ENCODE measurements at places on chromosomes 11 and 22. TPM values are rescaled to one million over a fixed set of nuclear protein-coding genes. Genes with fewer than 3 reads are reported as not detected.

GRCh38 chr22:37492428-37493344 lies 6.5 kb upstream of the MFNG start:
- DNase-seq, result peak; percentile 77

GRCh38 chr22:45881524-45881875 lies 95.5 kb downstream of the WNT7B start:
- DNase-seq, result no peak

DNA sequence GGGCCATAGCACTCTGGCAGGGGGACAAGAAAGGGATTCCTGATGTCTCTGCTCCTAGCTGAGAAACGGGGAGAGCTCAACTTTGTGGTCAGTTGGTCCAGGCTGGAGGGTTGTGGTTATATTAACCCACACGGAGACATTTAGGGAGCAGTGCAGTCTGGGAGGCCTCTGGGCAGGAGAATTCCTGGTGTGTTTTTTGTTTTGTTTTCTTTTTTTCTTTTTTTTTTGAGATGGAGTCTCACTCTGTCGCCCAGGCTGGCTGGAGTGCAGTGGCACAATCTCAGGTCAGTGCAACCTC lies 88.0 kb upstream of the SHISAL1 start:
- no peak for DNase-seq

DNA sequence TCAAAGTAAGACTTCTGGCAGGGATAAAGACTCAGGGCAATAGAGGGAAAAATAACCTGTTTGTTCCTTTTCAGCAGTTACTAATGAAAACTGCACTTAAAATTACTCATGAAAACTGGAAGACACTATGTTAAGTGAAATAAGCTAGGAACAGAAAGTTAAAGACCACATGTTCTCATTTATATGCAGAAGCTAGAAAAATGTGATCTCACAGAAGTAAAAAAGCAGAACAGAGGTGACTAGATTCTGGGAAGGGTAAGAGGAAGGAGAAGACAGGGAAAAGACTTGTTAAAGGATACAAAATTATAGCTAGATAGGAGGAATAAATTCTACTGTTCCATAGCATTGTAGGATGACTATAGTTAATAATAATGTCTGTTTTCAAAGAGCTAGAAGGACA lies 22.2 kb downstream of the HPS5 start:
- no peak for DNase-seq

DNA sequence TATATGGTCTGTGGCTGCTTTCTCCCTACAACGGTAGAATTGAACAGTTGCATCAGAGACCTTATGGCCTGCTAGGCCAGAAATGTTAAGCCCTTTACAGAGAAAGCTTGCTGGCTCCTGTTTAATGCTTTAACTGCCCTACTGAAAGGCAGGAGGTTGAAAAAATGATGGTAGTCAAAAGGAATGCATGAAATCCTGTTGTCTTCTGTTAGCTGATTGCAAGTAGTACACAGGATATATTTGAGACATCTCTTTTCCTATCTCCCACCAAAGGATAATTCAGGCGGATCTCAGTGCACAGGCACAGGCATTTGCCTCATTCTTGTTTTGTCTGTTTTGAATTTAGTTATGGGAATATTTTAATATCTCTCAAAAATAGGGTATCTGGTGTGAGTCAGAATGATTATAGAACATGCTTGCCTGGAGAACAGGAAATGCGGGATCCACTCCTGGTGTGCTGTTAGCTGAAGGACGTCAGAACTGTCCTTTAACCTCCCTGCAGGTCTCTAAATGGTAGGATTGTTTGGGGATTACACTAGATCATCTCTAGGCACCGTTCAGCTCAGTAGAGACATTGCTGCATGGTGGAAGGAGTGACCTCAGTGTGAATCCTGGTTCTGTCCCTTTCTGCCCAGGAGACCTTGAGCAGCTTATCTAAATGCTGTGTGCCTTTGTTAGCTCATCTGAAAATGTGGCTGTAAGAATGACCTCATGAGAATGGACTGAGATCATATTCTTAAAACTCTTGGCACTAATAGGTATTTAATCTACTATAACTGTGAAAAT lies 49.5 kb downstream of the PACS1 start:
- DNase-seq, result no peak

- DNase-seq, result no peak
Measured at GRCh38 chr11:99571094-99571493, 550.3 kb downstream of the CNTN5 start.

DNA sequence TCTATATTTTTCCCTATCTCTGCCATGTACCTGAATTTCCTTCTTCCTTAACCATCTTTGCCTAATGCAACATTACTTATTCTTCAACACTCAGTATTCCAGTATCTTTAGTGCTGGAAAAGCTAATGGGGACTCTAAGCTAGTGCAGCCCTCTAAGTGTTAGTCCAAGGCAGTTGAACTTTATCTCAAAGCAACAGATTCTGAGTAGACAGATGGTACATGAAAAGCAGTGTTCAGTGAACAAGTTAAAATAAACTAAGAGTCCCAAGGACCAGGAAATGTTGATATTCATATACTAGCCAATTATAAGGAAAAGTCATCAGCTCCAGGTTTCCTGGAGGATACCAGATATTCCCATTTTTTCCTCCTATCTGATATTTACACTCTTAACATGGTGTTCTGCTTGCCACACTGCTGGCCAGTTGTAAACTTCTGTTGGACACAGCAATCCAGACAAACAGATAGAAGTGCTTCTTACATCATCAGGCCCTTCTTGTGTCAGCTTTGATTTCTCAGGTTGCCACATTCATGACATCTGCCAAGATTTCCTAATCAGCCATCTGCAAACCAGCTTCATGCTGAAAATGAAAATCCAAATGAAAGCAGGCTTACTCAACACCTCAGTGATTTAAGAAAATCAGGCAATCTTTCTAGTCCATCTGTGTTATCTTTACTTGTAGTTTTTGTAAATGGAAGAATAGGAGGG lies 255.9 kb upstream of the POU2AF2 start:
- DNase-seq, result no peak

- no peak for DNase-seq
Measured at GRCh38 chr11:133619973-133620372, 87.7 kb upstream of the OPCML start.

DNA sequence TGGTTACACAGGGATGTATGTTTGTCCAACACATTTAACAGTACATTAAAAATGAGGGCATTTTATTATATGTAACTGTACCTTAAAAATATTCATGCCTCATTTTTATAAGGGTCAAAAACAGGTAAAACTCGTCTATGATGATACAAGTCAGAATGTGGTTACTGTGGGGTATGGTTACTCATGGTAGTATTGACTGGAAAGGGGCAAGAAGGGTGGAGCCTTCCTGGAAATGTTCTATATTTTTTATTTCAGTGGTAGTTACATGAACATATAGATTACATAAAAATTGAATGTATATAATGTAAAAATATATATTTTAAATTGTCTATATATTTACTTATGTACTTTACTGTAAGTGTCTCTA lies 99.8 kb downstream of the STIM1 start:
- DNase-seq, result peak; percentile 29

FJX1 gene
- total RNA-seq, result 0.62 TPM

ADAMTS15 gene
- not detected for total RNA-seq

SLC15A3 gene
- total RNA-seq, result 1.3 TPM
